Thoracic aorta (tissue), 2 donors: ENCODE measurements at places on chromosomes 2 and 18.

- no peak for DNase-seq
Measured at GRCh38 chr18:7329016-7329415, 98.1 kb downstream of the LRRC30 start.

DNA sequence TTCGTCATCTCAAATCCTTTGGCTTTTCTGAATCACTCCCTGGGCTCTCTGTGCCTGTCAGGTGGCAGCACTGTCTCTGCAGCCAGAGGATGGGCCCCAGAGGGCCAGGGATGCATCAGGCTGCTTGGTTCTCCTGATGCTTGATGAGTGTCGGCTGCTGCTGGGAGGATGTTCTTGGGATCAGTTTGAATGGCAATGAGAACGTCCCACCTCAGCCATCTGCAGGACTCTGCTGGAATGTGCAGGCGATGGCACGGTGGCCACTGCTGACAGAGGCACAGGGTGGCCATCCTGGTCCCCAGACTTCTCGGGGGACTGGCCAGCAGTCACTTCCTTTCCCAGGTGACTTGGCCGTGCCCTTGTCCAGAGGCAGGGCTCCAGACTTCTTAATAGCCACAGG lies 146.0 kb downstream of the FAM210A start:
- no peak for DNase-seq

DNA sequence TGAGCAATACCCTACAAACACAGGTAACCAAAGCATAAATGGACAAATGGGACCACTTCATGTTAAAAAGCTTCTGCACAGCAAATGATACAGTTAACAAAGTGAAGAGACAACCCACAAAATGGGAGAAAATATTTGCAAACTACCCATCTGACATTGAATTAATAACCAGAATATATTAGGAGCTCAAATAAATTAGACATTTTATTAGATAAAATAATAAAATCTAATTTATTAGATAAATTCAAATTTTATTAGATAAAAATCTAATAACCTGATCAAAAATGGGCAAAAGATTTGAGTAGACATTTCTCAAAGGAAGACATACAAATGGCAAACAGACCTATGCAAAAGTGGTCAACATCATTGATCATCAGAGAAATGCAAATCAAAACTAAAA lies 35.8 kb upstream of the KCNH7 start:
- DNase-seq: no peak

DNA sequence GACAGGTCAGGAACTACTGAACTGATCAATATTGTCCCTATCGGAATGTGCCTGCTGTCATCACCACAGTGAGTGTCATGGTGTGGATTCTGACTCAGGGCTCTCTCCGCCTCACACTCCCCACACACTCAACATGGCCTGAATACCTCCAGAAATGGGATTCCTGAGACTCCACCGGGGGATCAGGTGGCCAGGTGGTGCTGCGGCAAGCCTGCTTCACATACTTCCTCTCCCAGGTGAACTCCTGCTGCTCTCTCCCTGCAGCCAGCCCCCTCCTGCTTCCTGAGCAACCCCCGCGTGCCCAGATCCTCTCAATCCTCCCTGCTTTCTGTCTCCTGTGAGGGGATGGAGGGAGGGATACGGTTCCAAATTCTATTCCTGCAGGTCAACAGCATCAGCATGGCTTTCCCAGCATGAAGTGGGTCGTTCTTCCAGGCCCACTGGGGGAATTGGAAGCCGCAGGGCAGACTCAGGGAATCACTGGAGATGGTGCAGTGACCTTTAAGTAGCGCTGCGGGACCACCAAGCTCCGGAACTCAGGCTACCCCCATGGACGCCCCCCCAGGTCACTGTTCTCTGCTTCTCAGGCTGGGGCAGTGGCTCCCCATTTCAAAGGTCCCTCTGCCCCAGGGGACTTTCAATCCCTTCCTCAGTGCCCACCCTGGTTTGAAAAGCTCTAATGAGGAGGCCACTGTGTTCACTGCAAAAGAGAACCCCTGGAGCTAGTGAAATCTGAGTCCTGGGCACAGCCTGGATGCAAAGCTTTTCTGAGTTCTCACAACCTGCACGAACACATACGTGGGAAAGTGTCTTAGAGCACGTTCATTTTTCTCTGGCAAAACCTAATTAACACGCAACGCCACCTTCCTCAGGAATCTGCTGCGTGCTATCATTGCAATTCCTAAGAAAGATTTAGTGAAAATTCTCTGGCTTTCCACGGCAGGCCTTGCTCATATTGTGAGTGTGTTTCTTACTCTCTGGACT lies 168.4 kb downstream of the ZFP36L2 start:
- DNase-seq: no peak

- DNase-seq: no peak
Measured at GRCh38 chr2:38268691-38269327, 108.3 kb downstream of the ATL2 start.
